CD8-positive, alpha-beta memory T cell (primary cell): ENCODE measurements at places on chromosomes 11 and 22.

DNA sequence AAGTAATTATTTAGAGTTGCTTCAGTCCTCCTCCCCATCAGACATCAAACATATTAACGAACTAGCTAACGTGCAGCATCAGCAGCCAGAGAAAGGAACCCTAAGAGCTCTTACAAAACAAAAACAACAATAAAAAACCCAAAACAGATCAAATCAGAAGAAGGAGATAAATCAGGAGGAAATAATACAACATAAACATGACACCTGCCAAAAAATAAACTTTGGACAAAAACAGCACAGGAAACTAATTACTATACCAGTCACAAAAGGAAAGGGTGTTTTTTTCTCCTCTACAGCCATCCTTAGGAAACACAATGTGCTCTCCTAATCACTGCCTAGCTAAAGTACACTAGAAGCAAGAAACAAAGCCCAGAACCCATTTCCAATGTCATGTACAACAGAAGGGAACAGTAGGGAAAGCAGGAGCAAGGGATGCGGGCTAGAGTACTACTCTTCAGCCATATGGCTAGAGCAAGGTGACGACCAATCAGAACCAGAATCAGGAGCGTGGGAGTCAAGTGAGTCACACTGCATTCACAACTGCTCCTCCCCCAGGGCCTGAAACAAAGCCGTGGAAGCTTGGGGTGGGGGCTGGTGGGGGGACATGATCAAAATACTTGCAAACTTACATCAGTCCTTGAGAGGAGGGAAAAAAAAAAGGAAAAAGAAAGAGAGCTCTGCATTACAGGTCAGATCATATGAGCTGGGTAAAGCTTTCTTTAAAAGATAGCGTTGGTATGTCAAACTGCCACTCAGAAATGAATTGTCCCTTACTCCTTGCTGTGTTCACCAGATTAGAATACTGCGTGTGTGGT is 60.4 kb downstream of the LARGE2 start:
- DNase-seq = no peak

- DNase-seq = no peak
Observed at GRCh38 chr11:94834911-94835593, 66.9 kb downstream of the AMOTL1 start.

DNA sequence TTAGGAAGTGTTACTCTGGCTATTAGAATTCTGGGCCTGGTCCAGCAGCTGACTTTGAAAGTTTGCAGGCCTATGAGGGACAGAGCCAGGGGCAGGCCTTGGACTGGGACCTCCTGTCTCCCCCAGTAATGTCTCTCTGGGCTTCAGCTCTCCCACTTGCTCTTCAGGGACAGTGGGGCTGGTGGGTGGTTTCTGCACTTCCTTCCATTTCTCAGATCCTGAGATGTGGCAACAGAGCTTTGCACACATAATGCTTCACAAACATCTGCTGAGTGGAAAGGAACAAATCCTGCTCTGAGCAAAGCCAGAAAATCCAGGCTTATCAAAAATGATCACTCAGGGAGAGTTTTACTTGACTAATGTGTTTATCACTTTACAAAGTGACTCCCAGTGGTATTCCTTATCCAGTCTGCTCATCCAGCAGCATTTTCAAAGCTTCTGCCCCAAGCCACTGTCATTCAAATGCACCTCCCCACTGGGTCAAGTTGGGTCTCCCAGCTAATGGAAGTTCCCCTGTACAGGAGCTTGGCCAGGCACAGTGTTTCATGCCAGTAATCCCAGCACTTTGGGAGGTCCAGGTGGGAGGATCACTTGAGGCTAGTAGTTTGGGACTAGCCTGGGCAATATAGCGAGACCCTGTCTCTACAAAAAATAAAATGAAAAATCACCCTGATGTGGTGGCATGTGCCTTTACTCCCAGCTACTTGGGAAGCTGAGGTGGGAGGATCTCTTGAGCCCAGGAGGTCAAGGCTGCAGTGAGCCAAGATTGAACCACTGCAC is 13.5 kb upstream of the OSBP2 start:
- no peak for DNase-seq

DNA sequence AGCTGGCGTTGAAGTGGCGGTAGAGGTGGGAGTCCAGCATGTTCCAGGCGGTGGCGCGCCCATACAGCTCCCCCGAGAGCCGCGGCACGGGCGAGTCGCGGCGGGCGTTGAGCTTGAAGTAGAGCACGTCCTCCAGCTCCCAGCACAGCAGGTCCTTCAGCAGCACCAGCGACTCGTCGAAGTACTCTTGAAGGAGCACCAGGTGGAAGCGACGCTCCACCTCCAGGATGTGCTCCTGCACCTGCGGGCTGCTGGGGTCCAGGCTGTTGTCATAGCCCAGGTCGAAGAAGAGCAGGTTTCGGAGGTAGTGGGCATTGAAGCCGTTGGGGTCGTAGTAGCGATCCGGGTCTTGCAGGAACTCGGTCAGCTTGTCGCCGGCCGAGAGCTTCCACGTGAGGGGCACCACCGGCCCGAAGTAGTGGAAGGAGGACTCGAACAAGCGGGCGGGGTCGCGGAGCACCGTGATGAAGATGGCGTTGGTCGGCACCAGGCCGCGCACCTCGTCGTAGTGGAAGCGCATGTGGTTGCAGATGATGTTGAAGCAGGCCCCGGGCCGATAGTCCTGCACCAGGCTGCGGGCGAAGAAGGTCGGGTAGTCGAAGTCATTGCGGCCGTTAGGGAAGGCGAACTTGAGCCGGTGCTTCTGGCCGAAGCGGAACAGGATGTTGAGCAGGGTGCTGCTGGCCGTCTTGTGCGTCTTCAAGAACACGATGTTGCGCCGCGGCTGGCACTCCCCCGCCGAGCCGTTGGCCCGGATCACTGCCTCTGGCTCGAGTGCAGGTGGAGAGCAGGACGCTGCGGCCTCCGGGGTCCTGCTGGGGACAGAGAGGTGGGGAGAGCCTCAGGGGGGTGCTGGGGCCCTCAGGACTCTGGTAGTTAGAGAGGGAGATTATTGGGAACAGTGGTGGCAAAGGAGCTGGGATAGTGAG is 9.0 kb upstream of the SEC14L6 start:
- no peak for DNase-seq

- no peak for DNase-seq
Observed at GRCh38 chr22:27199354-27199753, 542.0 kb downstream of the MIAT start.

- no peak for DNase-seq
Observed at GRCh38 chr22:48332438-48333322, 1495.0 kb downstream of the BRD1 start.

DNA sequence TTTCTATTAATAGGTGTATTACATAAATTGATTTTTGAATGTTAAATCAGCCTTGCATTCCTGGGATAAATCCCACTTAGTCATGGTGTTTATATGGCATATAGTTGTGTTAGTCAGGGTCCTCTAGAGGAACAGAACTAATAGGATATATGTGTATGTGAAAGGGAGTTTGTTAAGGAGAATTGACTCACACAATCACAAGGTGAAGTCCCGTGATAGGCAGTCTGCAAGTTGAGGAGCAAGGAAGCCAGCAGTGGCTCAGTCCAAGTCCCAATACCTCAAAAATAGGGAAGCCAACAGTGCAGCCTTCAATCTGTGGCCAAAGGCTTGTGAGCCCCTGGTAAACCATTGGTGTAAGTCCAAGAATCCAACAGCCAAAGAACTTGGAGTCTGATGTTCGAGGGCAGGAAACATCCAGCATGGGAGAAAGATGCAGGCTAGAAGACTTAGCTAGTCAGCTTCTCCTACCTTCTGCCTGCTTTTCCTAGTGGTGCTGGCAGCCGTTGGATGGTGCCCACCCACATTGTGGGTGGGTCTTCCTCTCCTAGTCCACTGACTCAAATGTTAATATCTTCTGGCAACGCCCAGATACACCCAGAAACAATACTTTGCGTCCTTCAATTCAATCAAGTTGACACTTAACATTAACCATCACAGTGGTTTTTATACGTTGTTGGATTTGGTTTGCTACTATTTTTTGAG is 12.9 kb downstream of the SFI1 start:
- no peak for DNase-seq

- no peak for DNase-seq
Observed at GRCh38 chr11:100682247-100682969, 4.7 kb upstream of the ARHGAP42 start.

DNA sequence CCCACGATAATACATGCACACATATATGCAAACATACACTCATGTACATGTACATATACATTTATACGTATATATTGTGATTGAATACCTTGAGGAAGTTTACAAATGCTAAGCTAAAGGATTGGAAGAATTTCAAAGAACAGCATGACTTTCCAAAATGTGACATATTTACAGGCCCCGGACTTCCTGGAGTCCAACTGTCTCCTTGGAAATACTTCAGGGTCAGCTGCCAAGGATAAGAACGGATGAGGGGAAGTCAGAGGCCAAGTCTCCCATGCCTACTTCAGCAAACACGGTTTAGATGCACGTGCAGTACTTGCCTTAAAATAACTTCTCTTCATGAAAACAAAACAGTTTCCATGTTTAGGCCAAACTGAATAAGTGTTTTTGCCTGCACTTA is 213.6 kb downstream of the DYNC2H1 start:
- DNase-seq = no peak

DNA sequence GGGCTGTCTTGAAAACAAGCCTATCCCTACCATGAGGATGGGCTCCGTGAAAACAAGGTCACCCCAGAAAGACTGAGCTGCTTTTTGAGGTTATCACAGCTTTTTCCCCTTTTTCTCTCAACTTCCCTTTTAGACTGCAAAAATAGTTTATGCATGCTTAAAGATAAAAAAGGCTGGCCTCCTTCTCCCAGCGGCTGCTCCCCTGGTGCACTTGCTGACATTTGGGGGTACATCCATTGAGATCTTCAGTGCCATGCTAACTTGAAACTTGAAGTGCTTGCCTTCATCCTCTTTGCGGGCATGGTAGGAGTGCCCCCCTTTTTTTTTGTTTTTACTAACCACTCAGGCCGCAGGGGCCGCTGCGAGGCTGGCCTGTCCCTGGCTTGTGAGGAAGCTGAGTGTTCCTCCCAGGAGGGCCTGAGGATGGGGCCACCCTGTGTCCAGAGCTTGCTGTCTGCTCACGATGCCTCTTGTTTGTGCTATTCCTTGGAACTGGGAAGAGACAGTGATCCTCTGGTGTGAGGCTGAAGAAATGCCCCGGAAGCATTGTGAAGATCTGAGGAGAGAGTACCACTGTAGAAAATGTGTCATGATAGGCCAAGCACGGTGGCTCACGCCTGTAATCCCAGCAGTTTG is 2.2 kb downstream of the TANGO2 start:
- no peak for DNase-seq

- DNase-seq = no peak
Observed at GRCh38 chr11:18046116-18046777, at the start of gene TPH1. TPH1 (minus strand) TSS chr11:18046269; CDS start chr11:18040762, 5,507 bp downstream.
